ENCODE measurements at places on chromosomes 12 and 14.

DNA sequence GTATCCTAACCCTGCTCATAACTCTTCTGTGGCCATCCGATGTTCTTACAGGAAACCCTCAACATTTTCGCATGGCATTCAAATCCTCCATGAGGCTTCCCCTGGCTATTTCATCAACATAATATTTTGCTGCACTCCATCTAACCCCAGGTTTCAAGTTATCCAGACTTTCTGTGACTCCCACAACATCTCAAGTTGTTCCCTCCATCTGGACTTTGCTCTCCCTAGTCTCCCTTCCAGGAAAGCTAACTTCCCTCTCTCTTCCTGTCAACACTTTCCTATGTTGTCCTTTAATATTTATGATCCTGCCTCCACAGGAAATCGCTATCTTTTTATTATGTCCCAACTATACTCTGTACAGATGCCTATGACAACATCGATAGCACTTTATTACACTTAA is 146.1 kb downstream of the METTL25 start:
- DNase-seq, result no peak

- peak; percentile 26 for DNase-seq
Measured at GRCh38 chr12:130031571-130032189, 127.9 kb upstream of the TMEM132D start.

DNA sequence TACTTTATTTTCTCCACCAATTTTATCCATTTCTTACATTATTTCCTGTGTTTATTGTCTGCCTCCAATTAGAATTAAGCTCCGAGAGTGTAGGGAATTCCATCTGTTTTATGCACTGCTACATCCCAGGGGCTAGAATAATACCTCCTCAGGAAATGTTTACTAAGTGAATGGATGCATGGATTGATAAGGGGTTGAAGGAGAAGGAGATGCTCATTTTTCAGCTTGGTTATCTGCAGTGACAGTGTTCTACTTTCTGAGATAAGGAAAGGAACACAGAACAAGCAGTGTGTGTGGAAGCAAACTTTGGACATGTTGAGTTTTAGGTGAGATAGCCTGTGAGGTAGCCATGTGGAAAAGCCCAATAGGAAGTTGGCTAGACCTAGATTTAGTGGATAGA is 164.6 kb upstream of the HMGA2 start:
- no peak for DNase-seq

- DNase-seq, result no peak
Measured at GRCh38 chr14:44211718-44212117, 295.4 kb downstream of the FSCB start.

DNA sequence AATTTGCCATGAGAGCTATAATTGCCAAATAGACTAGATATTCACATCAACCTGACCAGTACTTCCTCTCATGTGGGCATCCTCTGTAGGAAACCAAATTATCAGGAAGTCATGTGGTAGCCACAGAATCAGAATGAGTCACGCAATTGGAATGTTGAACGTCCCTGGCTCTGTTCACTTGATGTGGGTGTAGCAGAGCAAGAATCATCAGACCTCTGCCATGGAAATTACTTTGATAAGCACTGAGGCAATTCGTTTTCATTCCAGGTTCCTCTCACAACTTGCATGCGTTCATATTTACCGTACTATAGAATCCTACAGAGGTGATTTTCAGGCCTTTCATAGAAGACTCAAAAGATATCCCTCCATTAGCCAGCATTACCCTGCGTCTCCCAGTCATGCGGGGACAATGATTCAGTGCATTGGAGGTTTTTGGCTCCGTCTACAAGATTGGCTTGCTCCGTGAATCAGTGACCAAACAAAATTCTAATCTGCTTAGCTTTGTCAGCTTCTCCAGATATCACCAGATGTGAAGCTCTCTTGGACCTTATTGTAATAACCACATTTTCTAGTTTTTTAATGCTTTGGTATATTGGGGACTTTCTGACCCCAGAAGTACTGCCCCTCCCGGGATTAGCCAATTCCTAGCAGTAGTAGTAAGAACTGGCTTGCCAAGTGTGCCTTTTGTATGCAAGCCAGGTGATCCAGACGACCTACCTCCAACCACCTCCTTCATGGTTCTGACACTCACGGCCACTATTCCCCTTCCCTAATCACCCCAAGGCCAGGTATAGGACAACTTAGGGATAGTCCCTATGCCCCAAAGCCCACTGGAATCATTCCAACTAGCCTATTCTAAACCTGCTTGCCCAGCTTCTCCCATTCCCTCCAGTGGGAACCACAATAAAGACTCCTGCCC is 133.4 kb downstream of the KICS2 start:
- peak; percentile 97 for DNase-seq

- DNase-seq, result no peak
Measured at GRCh38 chr14:103028161-103028767, 29.1 kb downstream of the CDC42BPB start.

DNA sequence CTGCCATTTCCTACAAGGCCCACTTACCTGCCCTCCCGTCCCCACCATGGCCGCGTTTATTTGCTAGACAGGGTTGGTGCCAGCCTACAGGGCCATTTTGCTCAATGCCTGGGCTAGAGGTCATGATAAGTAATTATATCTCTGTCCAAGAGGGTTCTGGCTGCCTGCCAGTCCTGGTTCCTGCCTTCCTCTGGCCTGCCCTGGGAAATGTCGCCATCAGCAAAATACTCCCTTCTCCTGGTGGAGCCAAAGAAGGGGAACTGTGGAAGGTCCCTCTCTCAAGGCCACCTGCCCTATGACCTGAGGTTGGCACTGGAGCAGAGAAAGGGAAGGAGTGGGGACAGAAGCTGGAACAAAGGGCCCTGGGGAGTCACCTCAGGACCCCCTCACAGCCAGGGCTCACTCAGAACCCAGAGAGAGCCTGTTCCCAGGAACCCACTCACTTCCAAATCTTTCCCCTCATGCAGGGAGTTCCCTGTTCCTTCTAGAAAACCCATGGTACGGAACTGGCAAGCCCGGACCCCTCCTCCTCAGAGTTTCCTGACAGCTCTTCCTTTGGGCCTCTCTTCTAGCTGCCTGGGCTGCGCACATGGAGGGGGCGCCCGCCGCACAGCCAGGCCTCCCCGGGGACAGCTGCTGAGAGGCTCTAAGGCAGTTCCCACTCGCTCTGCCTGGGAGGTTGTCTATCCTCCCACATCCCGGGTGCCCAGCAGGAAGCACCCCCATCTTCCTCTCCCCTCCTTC is 280.5 kb downstream of the DPF3 start:
- DNase-seq, result peak; percentile 22

GRCh38 chr12:106070611-106071010 is 68.1 kb downstream of the NUAK1 start:
- DNase-seq, result no peak

- DNase-seq, result peak; percentile 46
Measured at GRCh38 chr14:70821584-70822529, 12.5 kb upstream of the MAP3K9 start.

DNA sequence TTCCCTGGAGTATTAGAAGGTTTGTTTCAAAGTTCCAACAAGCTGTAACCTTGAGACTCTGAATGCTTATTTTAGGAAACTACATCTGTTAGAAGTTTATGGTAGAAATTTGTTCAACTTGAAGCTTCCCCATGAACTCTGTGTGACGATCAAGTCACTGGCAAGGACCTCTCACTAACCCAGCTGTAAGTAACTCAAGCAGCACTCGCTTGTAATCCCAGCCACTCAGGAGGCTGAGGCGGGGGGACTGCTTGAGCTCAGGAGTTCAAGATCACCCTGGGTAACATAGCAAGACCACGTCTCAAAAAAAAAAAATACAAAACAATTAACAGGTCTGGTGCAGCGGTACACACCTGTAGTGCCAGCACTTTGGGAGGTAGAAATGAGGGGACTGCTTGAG is 25.6 kb downstream of the TESC start:
- DNase-seq, result no peak

DNA sequence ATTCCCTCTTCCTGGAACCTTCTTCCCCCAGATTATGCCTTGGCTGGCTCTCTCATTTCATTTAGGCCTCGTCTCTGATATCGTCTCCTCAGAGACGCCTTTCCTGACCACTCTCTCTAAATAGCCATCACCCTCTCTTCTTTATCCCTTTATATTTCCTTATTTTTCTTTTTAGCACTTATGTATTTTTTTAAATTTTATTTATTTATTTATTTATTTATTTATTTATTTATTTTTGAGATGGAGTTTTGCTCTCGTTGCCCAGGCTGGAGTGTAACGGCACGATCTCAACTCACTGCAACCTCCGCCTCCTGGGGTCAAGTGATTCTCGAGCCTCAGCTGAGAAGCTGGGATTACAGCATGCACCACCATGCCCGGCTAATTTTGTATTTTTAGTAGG is 8.1 kb upstream of the ATP5MC2 start:
- DNase-seq, result no peak

GRCh38 chr12:116820064-116820656 is 61.1 kb downstream of the HRK start:
- DNase-seq, result no peak

DNA sequence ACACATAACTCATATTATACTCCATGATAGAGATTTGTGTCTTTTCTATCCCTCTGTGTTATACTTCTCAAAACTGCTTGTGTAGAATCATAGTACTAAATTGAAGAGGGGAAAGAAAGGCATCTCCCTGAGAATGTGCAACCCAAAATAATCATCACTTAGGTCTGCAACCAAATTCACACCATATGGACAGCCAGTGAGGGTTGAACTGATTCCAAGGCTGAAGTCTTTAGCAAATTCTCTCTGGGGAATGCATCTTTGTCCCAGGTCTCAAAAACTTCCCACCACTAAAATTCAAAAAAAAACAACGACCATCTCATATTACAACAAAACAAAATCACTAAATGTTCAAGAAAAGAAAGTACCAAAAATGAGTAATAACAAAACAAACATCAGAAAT is 11.0 kb downstream of the ZFC3H1 start:
- peak; percentile 45 for DNase-seq

GRCh38 chr12:4556735-4557530 is 5.1 kb upstream of the DYRK4 start:
- no peak for DNase-seq

- no peak for DNase-seq
Measured at GRCh38 chr12:84464616-84465015, 448.0 kb downstream of the SLC6A15 start.

DNA sequence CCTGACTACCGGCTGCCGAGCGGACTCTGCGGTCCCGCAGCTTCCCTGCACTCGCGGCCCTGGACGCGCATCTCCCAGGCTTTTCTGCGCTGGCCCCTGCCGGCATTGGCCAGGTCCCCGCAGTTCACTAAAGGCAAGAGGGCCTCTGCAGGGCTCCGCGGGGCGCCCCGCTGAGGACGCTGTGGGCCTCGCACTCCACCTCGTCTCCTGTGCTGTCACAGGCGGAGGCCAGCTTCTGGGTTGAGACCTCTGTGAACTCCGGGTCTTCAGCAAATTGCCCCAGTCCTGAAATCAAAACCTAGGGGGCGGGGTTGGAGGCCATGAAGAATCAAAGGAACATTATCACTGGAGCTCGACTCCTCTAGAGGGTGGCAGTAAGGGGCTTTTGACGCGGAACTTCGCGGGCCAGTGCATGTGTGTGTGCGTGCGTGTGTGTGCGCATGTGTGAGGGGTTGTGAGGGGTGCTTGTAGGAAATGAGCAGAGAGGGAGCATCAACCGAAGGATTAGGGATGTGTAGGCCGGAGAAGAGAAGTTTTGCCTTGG is 68.5 kb upstream of the CAPRIN2 start:
- DNase-seq, result peak; percentile 32

DNA sequence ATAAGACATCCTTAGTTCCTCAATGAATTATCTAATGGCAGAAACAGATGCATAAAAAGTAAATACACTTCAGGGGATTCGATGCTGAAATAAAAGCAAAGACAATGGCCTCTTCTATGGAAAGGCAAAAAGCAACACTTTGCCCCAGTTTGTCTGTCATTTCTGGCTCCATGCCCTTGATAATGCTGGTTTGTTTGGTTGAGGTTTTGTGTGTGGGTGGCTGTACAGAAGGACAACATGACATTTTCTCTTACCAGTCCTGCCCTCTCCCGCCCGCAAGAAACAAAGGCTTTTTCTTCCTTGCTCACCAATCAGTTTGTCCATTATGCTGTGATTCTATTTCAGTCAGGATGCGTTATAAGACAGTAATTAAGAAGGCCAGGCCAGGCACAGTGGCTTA is 18.1 kb upstream of the WDR89 start:
- DNase-seq, result no peak

- DNase-seq, result peak; percentile 75
Measured at GRCh38 chr12:45298721-45299692, 83.1 kb downstream of the ANO6 start.

DNA sequence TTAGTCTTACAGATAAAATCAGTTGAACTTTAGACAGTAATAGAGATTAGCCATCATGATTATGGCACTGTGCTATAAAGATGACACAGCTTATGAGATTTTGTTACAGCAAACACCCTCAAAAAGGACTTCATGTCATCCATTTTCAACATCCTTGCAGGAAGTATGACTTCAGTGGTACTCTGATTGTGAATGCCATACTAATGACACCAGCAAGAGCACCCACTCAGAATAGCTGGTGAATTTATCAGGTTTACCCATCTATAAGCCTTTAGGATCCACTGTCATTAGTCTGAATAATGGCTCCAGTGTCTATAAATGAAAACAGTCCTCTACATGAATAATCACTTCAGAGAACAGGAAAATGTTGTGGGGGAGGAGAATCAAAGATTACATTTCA is 615.2 kb downstream of the RPS29 start:
- no peak for DNase-seq

DNA sequence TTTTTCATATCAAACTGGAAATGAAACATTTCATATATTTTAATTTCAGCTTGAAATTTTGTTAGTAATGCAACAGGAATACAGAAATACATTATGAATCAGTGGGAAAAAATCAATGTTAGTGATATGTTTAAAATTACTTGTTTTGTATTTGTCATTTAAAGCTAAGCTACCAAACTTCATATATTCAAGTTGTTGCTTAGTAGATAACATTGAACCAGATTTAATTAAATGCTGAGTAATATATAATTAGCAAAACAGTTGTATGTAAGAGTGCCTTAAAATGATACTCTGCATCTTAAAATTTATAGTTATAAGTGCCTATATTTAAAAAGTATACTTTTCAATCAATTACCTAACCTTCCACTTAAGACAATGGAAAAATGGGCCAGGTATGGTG is 5.0 kb downstream of the CHURC1 start:
- DNase-seq, result no peak

- no peak for DNase-seq
Measured at GRCh38 chr14:105917933-105918436, 391.6 kb downstream of the TMEM121 start.

GRCh38 chr12:5201554-5202218 is 158.0 kb downstream of the KCNA5 start:
- peak; percentile 14 for DNase-seq

All from fibroblast of mammary gland (primary cell).